ENCODE measurements at places on chromosomes 12 and 14. TPM values are rescaled to one million over a fixed set of nuclear protein-coding genes. Genes with fewer than 3 reads are reported as not detected.
A peak's percentile ranks its signal among the peaks of the same experiment; 100 is the strongest.

Gene HOXC12
- not detected for polyA plus RNA-seq

Gene JAG2
- polyA plus RNA-seq, result 1.9 TPM

Gene KRT79
- not detected for polyA plus RNA-seq

Gene ARF3
- polyA plus RNA-seq, result 57.0 TPM

GRCh38 chr12:76914102-76914859 lies 35.5 kb upstream of the CSRP2 start:
- DNase-seq, result no peak
- no peak overlapping the region for H3K27ac ChIP-seq
- no peak overlapping the region for H3K4me3 ChIP-seq
- peaks cover 29% of the 10 kb centered on the region for H3K4me1 ChIP-seq

- no peaks in the 10 kb centered on the region for H3K4me1 ChIP-seq
- no peaks in the 10 kb centered on the region for H3K27me3 ChIP-seq
- H3K27ac ChIP-seq, result no peak overlapping the region
- no peaks in the 10 kb centered on the region for H3K36me3 ChIP-seq
- no peak overlapping the region for H3K4me3 ChIP-seq
These were observed 69.0 kb downstream of the IFT81 start for GRCh38 chr12:110193196-110193595.

- no peak overlapping the region for H3K4me3 ChIP-seq
- DNase-seq, result no peak
- peaks cover 17% of the 10 kb centered on the region for H3K4me1 ChIP-seq
- no peak overlapping the region for H3K27ac ChIP-seq
- no peaks in the 10 kb centered on the region for H3K36me3 ChIP-seq
These were observed 48.9 kb downstream of the PPP1R12A start for GRCh38 chr12:79885911-79886490.

DNA sequence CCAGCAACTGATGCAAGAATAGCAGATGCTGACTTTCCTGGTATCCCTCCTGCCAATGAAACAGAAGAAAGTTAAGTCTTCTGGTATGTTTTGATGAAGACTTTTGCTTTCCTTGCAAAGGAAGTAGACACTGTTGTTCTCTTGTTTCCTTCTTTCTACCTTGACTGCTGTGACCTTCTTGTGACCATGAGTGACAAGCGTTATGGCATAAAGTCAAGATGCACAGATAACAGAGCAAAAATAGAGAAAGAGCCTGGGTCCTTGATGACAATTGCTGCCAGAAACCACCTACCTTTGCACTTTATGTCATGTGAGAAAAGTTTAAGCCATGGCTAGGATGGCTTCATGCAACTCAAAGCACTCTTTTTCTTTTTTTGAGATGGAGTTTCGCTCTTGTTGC lies 49.2 kb upstream of the LTA4H start:
- no peak overlapping the region for H3K27ac ChIP-seq
- no peak for DNase-seq
- no peaks in the 10 kb centered on the region for H3K27me3 ChIP-seq
- no peaks in the 10 kb centered on the region for H3K4me1 ChIP-seq
- no peaks in the 10 kb centered on the region for H3K36me3 ChIP-seq
- H3K4me3 ChIP-seq, result no peak overlapping the region

DNA sequence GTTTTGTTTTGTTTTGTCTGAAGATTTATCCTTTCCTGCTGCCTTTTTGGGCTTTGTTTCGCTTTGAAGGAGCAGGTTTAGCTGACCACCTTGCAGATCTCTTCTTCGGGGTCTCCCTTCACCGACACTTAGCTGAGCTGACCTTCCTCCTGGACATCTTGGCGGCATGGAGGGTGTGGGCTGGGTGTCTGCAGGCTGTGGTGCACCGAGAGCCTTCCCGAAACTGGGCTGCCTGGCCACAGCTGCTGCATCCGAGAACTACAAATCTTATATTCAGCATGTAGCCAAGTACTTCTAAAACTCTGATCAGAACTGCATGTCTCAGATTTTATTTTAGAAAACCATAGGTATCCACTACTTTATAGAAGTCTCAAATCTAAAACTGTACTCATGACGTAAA lies 84.9 kb downstream of the PPFIBP1 start:
- H3K4me1 ChIP-seq, result no peaks in the 10 kb centered on the region
- no peak overlapping the region for H3K4me3 ChIP-seq
- no peaks in the 10 kb centered on the region for H3K27me3 ChIP-seq
- H3K36me3 ChIP-seq, result 0 out of 2 replicates have a peak, but pooled peaks cover 5% of the 10 kb centered on the region
- no peak overlapping the region for H3K27ac ChIP-seq

- no peak overlapping the region for H3K4me3 ChIP-seq
- H3K4me1 ChIP-seq, result peaks cover 13% of the 10 kb centered on the region
- H3K27ac ChIP-seq, result no peak overlapping the region
- peak; percentile 57 for DNase-seq
- no peaks in the 10 kb centered on the region for H3K27me3 ChIP-seq
These were observed 113.3 kb downstream of the CALM1 start for GRCh38 chr14:90510159-90510558.

GRCh38 chr14:39884091-39884490 lies 451.9 kb upstream of the FBXO33 start:
- H3K36me3 ChIP-seq, result no peaks in the 10 kb centered on the region
- H3K27me3 ChIP-seq, result no peaks in the 10 kb centered on the region
- no peak overlapping the region for H3K27ac ChIP-seq
- no peak overlapping the region for H3K4me3 ChIP-seq
- DNase-seq, result no peak
- no peaks in the 10 kb centered on the region for H3K4me1 ChIP-seq

Gene CYP46A1
- 0.47 TPM for polyA plus RNA-seq

DNA sequence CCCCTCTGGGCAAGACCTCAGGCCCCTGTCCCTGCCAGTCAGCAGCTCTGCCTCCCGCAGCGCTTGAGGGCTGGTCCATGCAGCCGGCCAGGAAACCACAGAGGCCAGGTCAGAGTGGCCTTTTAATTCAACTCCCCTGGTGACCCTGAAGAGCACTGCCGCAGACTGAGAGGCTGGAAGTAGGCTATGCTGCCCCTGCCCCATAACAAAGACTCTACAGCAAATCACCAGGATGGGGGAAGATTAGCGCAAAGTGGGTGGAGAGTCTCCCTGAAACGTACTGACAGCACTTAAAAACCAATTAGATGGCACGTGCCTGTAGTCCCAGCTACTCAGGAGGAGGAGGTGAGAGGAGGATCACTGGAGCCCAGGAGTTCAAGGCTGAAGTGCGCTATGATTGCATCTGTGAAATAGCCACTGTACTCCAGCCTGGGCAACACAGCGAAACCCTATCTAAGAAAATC lies 70.5 kb downstream of the ITPK1 start:
- no peak overlapping the region for H3K4me3 ChIP-seq
- peak overlapping the region; percentile 3 for H3K27ac ChIP-seq
- H3K36me3 ChIP-seq, result peaks cover 3% of the 10 kb centered on the region
- DNase-seq, result peak; percentile 52
- H3K4me1 ChIP-seq, result peaks cover 66% of the 10 kb centered on the region
- H3K27me3 ChIP-seq, result no peaks in the 10 kb centered on the region

Gene TESPA1
- 0.34 TPM for polyA plus RNA-seq

DNA sequence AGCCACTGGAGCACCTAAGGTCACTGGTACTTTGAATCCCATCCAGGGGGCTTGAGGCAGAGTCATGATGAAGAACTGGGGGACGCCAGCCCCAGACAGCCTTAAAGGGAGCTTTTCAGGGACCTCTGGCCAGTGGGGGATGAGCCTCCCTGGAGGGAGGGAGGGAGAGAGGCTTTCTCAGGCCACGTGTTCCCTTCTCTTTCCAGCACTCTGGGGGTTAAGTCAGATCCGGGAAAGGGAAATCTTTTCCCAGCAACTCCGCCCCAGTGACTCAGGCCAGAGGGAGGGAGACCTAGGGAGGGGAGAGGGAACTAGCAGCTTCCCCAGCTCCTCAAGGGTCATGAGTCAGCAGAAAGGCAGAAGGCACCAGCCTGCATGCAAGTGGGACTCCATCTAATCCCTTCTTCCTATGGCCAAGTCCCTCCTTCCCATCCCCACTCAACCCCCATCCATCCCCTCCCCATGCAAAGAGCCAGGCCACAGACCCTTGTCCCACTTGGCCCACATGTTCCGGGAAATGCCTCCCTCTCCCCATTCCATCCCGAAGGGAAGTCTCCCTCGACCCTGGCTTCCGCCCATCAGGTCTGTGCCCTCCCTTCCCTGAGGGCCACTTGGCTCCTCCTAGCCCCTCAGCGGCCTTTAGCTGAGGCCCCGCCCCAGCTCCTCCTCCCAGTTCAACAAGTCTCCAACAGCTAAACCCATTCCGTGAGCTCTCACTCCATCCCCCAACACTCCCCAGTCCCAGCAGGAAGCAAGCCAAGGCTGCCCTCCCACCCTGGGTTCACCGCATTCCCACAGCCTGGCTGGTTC lies 5.6 kb downstream of the TNFRSF1A start:
- peak overlapping the region; percentile 43 for H3K4me3 ChIP-seq
- peak overlapping the region; percentile 98 for H3K27ac ChIP-seq
- peaks cover 15% of the 10 kb centered on the region for H3K36me3 ChIP-seq
- H3K4me1 ChIP-seq, result peaks cover 60% of the 10 kb centered on the region

GRCh38 chr12:30630076-30630978 lies 65.3 kb downstream of the IPO8 start:
- H3K36me3 ChIP-seq, result peaks cover 6% of the 10 kb centered on the region
- H3K27me3 ChIP-seq, result no peaks in the 10 kb centered on the region
- no peak overlapping the region for H3K4me3 ChIP-seq
- H3K27ac ChIP-seq, result no peak overlapping the region
- DNase-seq, result no peak

- no peak overlapping the region for H3K27ac ChIP-seq
- no peaks in the 10 kb centered on the region for H3K4me1 ChIP-seq
- H3K27me3 ChIP-seq, result no peaks in the 10 kb centered on the region
- DNase-seq, result no peak
These were observed 32.9 kb upstream of the ZFP36L1 start for GRCh38 chr14:68825729-68826128.

Gene BDKRB2
- 0.21 TPM for polyA plus RNA-seq

DNA sequence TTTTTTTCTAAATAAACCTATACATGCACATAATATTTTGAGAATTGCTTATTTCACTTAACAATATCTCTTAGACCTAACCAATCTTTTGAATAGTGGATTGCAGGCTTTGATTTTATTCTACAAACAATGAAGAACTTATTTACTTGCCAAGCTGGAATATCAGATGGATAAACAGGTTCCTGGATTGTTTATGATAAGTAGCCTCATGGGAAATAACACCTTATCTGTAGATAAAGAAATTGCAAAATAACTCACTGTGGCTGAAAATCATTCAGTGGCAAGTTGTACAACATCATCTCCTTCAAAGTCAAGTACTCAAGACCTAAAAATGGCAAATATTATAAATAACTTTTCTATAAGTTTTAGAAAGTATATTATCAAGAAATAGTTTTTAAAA lies 335.4 kb upstream of the ATP2B1 start:
- no peaks in the 10 kb centered on the region for H3K36me3 ChIP-seq
- no peak overlapping the region for H3K27ac ChIP-seq
- H3K27me3 ChIP-seq, result no peaks in the 10 kb centered on the region
- no peaks in the 10 kb centered on the region for H3K4me1 ChIP-seq
- no peak for DNase-seq
- H3K4me3 ChIP-seq, result no peak overlapping the region

DNA sequence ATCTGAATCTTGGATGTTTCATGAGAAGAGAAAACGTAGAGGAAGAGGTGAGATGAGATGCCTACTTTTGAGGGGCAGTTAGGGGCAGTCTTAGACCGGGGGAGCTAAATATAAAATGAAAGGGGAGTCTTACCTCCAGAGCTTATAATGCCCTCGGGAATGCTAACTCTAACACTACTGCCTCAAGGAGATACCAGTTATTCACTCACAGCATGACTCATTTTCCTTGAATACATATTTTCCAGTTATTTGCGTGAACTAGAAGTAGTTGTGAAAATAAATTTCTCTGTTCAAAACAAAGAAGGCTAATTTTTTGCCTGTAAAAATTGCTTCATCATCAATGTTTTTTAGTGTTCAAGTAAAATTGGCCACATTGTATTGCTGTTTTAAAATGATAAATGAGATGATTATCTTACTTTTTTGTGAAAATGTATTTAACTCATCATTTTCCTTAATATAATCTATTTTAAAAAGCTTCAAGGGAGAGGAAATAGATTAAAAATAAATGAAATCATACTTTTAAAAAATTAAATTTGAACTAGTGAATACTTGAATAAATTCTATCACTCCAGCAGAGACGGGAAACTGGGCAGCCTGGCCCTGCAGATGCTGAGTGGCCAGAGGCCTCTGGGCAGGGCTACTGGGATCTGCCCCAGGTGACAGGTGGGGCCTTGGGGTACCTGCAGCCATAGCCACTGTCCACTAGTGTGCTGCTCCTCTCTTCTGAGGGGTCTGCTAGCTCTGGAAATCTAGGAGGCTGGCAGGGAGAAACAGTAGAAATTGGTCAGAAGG lies 339.3 kb downstream of the EGLN3 start:
- no peak overlapping the region for H3K27ac ChIP-seq
- H3K36me3 ChIP-seq, result no peaks in the 10 kb centered on the region
- 0 out of 2 replicates have a peak, but pooled peaks cover 5% of the 10 kb centered on the region for H3K4me1 ChIP-seq
- H3K27me3 ChIP-seq, result no peaks in the 10 kb centered on the region
- H3K4me3 ChIP-seq, result no peak overlapping the region
- DNase-seq, result no peak

Gene ABCD4
- polyA plus RNA-seq, result 60.5 TPM

DNA sequence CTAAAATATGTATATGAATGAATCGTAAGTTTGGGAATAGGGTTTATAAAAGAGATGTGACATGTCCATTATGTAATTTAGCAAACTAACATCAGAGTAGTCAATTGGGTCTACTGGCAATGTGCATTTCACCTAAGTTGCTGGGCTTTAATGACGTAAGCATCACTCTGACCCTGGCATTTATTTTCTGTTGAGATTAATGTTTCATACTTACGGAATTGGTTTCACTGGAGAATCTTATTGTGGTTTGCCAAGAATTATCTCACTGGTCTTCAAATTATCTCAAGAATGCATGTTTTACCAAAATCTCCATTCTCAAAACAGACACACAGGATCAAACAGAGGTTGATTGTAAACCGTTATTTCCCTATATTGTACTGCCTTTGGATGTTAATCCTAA lies 437.1 kb downstream of the NPAS3 start:
- H3K4me3 ChIP-seq, result no peak overlapping the region
- H3K4me1 ChIP-seq, result no peaks in the 10 kb centered on the region
- no peaks in the 10 kb centered on the region for H3K27me3 ChIP-seq
- H3K36me3 ChIP-seq, result no peaks in the 10 kb centered on the region
- no peak for DNase-seq

- no peak overlapping the region for H3K4me3 ChIP-seq
- no peak overlapping the region for H3K27ac ChIP-seq
- H3K4me1 ChIP-seq, result peaks cover 12% of the 10 kb centered on the region
- H3K36me3 ChIP-seq, result no peaks in the 10 kb centered on the region
These were observed 13.1 kb upstream of the ESPL1 start for GRCh38 chr12:53254816-53255545.

Measured in GM23338 (cell line).